Metanephros (tissue), 2 donors: ENCODE measurements at places on chromosomes 13 and 19. TPM values are rescaled to one million over a fixed set of nuclear protein-coding genes. Genes with fewer than 3 reads are reported as not detected.

Gene LILRB2
- total RNA-seq, result 4.2 TPM

Gene FUZ
- total RNA-seq, result 29.6 TPM

Gene ARID3A
- 56.3 TPM for total RNA-seq

Gene DCT
- 0.41 TPM for total RNA-seq

Gene PSG2
- not detected for total RNA-seq

Gene TJP3
- 18.3 TPM for total RNA-seq

Gene PSPN
- total RNA-seq, result 2.5 TPM

Gene GRIK5
- total RNA-seq, result 20.8 TPM

Gene PGLYRP1
- 9.9 TPM for total RNA-seq

Gene C1QTNF9B
- total RNA-seq, result not detected

Gene IGFL1
- total RNA-seq, result not detected

Gene ZNF649
- 19.7 TPM for total RNA-seq

Gene C19orf73
- total RNA-seq, result not detected

Gene TBC1D17
- total RNA-seq, result 26.9 TPM

Gene ANKLE1
- 2.6 TPM for total RNA-seq

Gene SIPA1L3
- total RNA-seq, result 31.4 TPM

Gene MCEMP1
- total RNA-seq, result 0.64 TPM

Gene ATCAY
- 0.53 TPM for total RNA-seq

Gene ZNF285
- total RNA-seq, result 6.4 TPM

Gene C2CD4C
- 1.6 TPM for total RNA-seq

Gene ZSCAN4
- not detected for total RNA-seq

Gene RB1
- total RNA-seq, result 38.4 TPM

Gene ZNF829
- total RNA-seq, result 3.3 TPM

Gene USHBP1
- 9.8 TPM for total RNA-seq

Gene FCGBP
- total RNA-seq, result 16.8 TPM

Gene CEACAM3
- 2.6 TPM for total RNA-seq

Gene CASP14
- total RNA-seq, result 0.12 TPM

Gene MED16
- total RNA-seq, result 62.2 TPM

Gene TRPM4
- 39.2 TPM for total RNA-seq

Gene SGTA
- 52.5 TPM for total RNA-seq

Gene PCDH9
- total RNA-seq, result 39.2 TPM

Gene SYCN
- total RNA-seq, result not detected

Gene KLF1
- total RNA-seq, result 7.1 TPM

Gene TPTE2
- not detected for total RNA-seq

Gene FAM124A
- total RNA-seq, result 3.7 TPM

Gene ZFP28
- total RNA-seq, result 7.6 TPM

Gene CELF5
- total RNA-seq, result 0.58 TPM

Gene DAND5
- not detected for total RNA-seq

Gene GPR32
- not detected for total RNA-seq

Gene ATXN8OS
- total RNA-seq, result not detected

Gene ZNF443
- total RNA-seq, result 8.6 TPM

Gene RDH8
- total RNA-seq, result not detected

Gene PSG3
- total RNA-seq, result not detected

Gene SULT2A1
- total RNA-seq, result 0.41 TPM

Gene ADGRE3
- 1.3 TPM for total RNA-seq

Gene VSIG10L
- 1.5 TPM for total RNA-seq

Gene ZNF570
- 6.2 TPM for total RNA-seq

Gene CEACAM4
- total RNA-seq, result 2.2 TPM

Gene SAFB
- 118 TPM for total RNA-seq

Gene NKG7
- total RNA-seq, result 7.2 TPM

Gene ZNF667
- 9.1 TPM for total RNA-seq

Gene PGLYRP2
- not detected for total RNA-seq

Gene KLK2
- not detected for total RNA-seq

Gene TMED1
- total RNA-seq, result 40.9 TPM

Gene LGI4
- 5.1 TPM for total RNA-seq

Gene FLT3LG
- total RNA-seq, result 3.1 TPM

Gene ABHD8
- total RNA-seq, result 18.3 TPM

Gene RASL11A
- 42.3 TPM for total RNA-seq
